ENCODE measurements at places on chromosomes 5 and 9.
A peak's percentile ranks its signal among the peaks of the same experiment; 100 is the strongest.

DNA sequence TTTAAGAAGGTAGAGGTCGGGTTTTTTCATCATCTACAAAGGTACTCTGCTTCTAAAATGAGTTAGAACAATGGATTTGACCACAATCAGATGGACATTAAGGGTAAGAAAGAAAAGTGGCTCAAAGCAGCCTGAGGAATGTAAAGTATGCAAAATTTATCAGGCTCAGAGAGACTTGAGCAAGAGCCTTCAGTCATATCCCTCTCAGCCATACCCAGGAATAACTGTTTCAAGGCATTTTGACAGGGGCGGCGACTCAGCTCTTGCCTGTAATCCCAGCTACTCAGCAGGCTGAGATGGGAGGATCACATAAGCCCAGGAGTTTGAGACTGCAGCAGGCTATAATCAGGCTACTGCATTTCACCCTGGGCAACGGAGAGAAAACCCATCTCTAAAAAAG, 38.8 kb upstream of the ANXA2R start:
- no peak for DNase-seq

- DNase-seq = no peak
These were observed 64.5 kb downstream of the PRKACG start for GRCh38 chr9:68949271-68950000.

GRCh38 chr5:40406741-40407211, 272.9 kb upstream of the PTGER4 start:
- DNase-seq = no peak

DNA sequence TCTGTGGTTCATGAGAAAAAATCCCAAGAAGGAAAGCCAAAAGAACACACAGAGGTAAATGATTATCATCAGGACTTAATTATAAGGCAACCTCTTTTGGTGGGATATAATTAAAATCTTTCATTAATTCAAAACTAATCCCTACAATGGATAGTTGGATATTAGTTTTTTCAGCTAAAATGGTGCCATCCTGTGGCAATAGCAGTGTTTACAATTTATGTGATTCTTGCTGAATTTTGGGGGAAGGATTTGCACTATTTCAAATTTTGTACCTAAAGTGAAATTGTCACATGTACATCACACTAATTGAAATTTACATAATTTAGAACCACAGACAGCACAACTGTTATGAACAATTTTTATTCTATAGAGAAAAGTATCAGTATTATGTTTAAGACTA, 67.0 kb downstream of the CAST start:
- DNase-seq = no peak

DNA sequence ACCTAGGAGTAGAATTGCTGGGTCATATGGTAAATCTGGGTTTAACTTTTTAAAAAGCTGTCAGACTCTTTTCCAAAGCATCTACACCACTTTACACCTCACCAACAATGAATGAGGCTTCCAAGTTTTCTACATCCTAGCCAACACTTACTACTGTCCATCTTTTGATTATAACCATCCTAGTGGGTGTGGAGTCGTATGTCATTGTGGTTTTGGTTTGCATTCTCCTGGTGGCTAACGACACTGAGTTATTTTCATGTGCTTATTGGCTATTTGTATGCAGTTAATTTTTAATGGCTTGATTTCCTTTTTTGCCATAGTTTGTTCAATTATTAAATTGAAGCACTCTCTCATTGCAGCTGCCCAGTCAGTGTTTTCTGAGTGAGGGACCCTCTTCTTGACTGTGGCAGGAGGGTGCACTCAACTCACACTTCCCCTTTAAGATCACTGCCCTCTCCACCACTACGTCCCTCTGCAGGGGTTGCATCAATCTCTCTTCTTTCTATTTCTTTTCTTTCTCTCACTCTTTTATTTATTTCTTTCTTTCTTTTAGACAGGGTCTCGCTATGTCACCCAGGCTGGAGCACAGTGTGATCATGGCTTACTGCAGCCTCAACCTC, 182.3 kb downstream of the C9orf152 start:
- DNase-seq = no peak

DNA sequence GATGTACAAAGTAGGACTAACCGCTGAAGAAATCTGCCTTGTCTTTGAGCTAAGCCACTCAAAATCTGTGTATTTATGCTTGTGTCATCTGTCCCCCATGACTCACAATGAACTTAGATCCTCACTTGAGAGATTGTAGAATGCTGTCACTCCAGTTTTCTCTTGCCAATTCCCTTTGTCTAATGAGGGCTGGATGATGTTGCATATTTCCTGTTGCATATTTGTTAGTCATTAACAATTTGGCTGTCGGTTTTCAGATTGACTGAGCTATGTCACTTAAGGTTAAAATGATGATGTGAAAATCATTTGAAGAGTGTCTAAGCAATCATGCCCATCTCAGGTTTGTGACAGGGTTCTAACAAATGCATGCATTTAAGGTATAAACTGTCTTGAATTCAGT, 481.7 kb downstream of the CDH10 start:
- no peak for DNase-seq

GRCh38 chr5:33425314-33425713, 15.5 kb upstream of the TARS1 start:
- DNase-seq = no peak

DNA sequence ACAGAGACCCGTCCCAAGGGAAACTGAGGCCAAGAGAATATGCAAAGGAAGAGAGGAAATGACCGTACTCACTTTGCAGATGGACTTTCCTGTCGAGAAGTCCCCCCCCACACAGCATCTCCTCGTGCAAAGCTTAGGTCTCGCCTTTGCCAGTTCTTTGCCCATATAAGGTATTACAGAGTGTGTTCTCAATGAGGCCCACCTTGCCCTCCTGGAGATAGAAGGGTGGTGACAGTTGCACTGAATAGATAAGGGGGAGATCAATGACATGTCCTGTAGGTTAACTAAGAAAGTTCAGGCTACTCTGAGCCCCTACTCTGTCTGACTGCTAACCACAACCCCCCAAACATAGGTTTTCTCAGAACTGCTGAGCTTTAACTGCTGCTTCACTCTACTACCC, 68.2 kb upstream of the SPTLC1 start:
- no peak for DNase-seq

GRCh38 chr5:61280205-61280604, 51.9 kb upstream of the ZSWIM6 start:
- DNase-seq = peak; percentile 33

GRCh38 chr5:170782438-170782837, 1.1 kb upstream of the GABRP start:
- DNase-seq = no peak

GRCh38 chr9:21412107-21412506, 3.2 kb downstream of the IFNA8 start:
- DNase-seq = no peak

GRCh38 chr5:35956429-35956828, 18.0 kb upstream of the CAPSL start:
- no peak for DNase-seq

GRCh38 chr5:170571281-170571731, 67.5 kb downstream of the KCNIP1 start:
- no peak for DNase-seq

- DNase-seq = no peak
These were observed 146.6 kb downstream of the RAPGEF6 start for GRCh38 chr5:131488463-131488862.

DNA sequence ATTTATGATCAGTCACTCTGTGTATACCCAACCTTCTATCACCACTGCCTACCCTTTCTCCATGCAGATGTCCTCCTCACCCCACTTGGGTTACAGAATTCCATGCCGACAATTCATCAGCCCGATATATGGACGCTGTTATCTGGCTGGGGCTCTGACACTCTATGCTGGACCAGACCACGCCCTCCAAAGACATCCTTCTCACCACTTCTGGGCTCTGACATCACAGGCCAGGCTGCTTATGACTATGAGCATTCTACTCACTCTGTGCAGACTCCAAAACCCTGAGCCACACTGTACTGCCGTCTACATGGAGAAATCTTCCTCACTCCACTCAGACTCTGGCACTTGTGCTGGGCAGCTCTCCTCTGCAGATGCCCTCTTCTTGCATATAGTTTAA, 7.6 kb upstream of the AK3 start:
- no peak for DNase-seq

GRCh38 chr5:135930029-135930948, 24.5 kb downstream of the LECT2 start:
- DNase-seq = no peak

DNA sequence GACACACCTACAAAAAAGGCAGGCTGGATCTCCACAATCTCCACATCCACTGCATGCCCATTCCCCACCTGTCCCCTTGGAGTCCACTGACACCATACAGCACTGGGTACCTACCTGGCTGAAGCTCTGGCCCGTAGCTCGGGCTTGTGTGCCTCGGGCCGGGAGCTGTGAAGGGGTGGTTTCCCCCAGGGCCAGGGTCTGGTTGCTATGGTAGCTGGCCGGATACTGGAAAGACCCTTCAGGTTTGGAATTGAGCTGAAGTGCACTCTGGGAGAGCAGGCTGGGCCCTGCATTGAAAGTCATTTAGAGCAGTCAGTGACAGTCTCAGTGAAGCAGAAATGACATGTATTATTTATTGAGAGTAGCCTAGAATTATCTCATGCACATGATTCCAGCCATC, 507.3 kb downstream of the CTNND2 start:
- DNase-seq = no peak

- DNase-seq = no peak
These were observed at the start of gene KCNN2 for GRCh38 chr5:114361724-114362196. Gene KCNN2, plus strand, starts transcription at chr5:114362070. Its CDS starts 70 bp downstream, at chr5:114362140.

- DNase-seq = no peak
These were observed 722 bp upstream of the DCP2 start for GRCh38 chr5:112975721-112976431.

GRCh38 chr9:5510989-5511388, 658 bp downstream of the PDCD1LG2 start:
- DNase-seq = no peak

- DNase-seq = no peak
These were observed 3.0 kb upstream of the CRB2 start for GRCh38 chr9:123353041-123353440.

DNA sequence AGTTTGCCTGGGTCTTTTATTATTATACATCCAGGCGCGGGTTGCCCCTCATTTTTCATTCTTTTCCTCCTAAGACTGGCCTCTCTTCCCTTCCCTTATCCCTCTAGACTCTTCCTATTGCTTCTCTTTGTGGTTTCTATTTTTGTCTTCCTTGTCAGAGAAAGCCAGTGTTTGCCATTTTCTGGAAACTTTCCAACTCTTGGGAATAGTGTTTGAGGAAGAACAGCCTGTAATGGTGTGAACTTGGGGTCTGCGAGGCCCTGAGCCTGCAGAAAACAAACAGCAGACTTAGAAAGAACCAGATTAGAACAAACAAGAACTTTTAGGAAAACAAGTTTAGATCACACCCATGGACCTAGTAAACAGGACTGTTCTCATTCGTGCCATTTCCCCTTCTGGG, 15.5 kb downstream of the PRKACG start:
- DNase-seq = no peak

DNA sequence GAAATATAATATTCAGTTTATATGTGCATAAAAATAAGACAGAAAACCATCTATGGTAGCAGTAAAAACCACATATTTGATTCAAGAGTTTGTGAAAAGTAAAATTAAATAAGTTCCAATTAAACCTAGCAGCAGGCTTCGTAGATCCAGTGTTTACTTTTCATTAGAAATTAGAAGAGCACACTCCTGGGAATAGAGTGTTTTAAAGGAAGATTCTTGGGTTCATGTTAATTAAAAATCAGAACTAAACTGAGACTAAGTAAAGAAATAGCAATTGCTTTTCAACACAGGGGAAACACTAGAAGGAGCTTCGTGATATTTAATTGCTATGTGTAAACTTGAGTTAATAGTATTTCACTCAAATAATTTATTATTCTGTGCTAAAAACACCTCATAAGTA, 1097.8 kb upstream of the CDH18 start:
- DNase-seq = no peak

- no peak for DNase-seq
These were observed 362.1 kb upstream of the RFX3 start for GRCh38 chr9:3887786-3888496.

DNA sequence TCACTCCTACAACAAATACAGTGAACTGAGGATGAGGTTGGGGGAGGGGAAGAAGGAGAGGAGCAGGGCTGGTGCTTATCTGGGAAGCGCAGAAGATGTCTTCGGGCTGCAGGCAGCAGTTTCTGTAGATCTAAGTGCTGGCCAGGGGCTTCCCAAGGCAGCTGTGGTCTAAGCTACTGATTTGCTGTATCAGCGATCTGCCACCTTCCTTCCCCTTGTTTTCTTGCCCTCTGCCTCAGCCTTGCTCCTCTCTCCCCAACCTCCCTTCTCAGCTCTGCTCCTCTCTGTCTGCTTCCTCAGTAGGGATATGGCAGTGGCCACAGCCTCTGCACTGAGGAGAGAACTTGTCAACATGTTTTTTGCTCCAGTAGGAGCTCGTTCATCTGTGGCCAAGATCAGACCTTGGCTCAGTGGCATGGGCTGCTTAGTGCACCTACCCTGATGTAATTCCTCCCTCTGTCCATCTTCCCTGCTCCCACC, 42.8 kb upstream of the IL6ST start:
- no peak for DNase-seq

DNA sequence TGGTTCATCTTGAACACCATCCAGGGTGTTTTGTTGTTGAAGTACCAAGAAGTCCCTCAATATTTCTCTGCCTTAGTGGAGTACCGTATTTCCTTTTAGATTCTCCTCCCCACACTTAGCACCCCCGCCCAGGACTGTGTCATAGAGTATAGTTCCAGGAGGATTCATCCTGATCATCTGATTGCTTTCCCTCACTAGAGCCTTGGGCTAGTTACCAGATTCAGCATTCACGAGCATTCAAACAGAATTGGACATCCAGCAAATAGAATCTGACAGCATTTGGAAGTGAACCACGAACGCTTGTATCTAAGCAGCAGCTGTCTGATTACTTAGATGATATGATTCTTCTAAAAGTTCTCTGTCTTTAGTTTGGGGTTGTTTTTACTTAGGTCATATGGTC, 248.1 kb upstream of the TAS2R1 start:
- DNase-seq = no peak

DNA sequence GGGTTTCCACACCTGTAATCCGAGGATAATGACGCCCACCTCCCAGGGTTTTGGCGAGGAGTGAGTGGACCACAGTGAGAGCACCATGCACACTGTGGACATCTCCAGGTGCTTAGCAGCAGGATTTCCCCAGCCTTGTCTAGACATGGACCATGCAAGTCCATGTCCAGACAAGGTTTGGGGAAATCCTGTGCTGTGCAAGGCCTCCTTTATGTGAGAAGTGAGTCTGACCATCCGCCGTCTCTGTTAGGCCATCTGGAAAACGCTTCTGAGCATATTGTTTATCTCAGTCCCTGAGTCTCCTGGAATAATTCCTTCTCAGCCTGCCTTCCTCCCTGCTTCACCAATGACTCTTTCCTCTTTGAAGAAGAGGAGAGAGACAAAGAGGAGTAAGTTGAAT, 26.2 kb upstream of the TNFAIP8 start:
- no peak for DNase-seq

DNA sequence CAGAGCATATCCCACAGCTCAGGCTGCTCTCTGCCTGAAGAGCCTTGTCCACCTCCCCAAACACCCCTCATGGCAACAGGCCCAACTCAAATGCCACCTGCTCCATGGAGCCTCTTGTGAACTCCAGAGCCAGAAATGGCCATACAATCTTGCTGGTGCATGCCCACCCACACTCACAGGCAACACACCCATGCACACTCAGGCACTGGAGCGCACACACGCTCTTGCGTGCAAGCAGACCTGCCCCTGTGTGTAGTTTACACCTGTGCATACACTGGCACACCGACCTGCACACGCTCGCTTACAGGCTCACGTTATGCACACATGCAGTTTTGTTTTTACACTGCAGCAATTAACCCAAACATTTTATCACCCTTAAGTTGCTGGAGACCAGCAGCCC, 40.0 kb downstream of the HRH2 start:
- DNase-seq = no peak

Data from HCT116 (cell line).